ENCODE measurements at places on chromosomes 4 and X.

- DNase-seq = no peak
These were observed 2.3 kb downstream of the FAM47C start for GRCh38 chrX:37010496-37010895.

GRCh38 chr4:122764821-122765215 is 32.3 kb downstream of the BBS12 start:
- DNase-seq = no peak

GRCh38 chrX:126550816-126551215 is 1.8 kb downstream of the DCAF12L1 start:
- no peak for DNase-seq

- DNase-seq = peak; percentile 62
These were observed 11.7 kb upstream of the BCOR start for GRCh38 chrX:40109288-40110008.

DNA sequence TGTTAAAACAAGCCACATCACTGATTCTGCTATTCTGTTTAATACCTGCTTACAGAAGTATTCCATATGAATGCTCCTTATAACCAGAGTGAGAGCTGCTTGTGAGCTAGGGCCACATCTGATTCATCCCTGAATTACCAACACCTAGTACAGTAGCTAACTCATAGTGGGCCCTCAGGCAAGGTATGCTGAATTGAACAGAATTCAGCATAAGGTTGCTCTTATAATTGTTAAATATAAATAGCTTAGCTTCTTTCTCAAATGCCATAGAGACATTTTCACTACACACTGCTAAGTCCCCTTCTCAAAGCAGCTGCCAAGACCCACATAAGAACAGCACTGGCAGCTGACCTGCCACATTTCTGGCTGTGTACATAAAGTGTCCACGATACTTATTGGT is 27.0 kb upstream of the MCF2 start:
- no peak for DNase-seq

- peak; percentile 74 for DNase-seq
These were observed 302.9 kb upstream of the GATB start for GRCh38 chr4:152063621-152064240.
